ENCODE measurements at places on chromosomes 4 and X. TPM values are rescaled to one million over a fixed set of nuclear protein-coding genes. Genes with fewer than 3 reads are reported as not detected.

Gene BGN
- 43.9 TPM for total RNA-seq

Gene IL21
- total RNA-seq: not detected

Gene MCUB
- total RNA-seq: 30.3 TPM

Gene CFAP47
- total RNA-seq: under 0.01 TPM

Gene DACH2
- under 0.01 TPM for total RNA-seq

Gene GRXCR1
- not detected for total RNA-seq

Gene KCNIP4
- total RNA-seq: under 0.01 TPM

Gene ZMAT1
- total RNA-seq: 2.0 TPM

All from regular cardiac myocyte (primary cell).